Kidney (tissue), 22 donors: ENCODE measurements at places on chromosomes 13 and 19. TPM values are rescaled to one million over a fixed set of nuclear protein-coding genes. Genes with fewer than 3 reads are reported as not detected.

Gene DIAPH3
- total RNA-seq: 2.0 TPM

Gene F10
- 5.1 TPM for total RNA-seq

GRCh38 chr13:18943273-18943672 is 238.4 kb downstream of the TUBA3C start:
- no peak for DNase-seq

- peak; percentile 48 for DNase-seq
Observed at GRCh38 chr19:29260477-29261317, 47.7 kb upstream of the UQCRFS1 start.

Gene ZNF599
- total RNA-seq: 8.9 TPM

DNA sequence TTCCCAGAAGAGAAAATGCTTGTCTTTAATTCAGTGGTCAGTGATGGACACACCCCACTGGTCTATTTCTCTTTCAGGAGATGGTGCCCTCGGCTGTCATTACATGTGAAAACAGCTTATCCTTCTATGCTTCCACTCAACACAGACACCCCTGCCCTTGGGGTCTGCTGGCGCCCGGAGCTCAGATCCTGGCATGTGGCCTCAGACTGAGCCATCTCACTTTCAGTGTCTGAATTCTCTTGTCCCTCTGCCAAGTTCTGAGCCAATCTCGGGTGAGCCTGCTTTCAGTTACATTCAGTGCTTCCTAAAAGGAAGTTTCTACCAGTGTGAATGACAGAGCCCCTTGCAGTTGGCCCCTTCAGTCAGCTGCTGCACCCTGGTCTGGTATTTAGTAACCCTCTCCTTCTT is 293.6 kb downstream of the DNAJC15 start:
- DNase-seq: peak; percentile 21

GRCh38 chr13:25587326-25587980 is 215.7 kb downstream of the ATP8A2 start:
- no peak for DNase-seq

- DNase-seq: no peak
Observed at GRCh38 chr19:50602935-50603334, 34.7 kb upstream of the LRRC4B start.

Gene FFAR3
- not detected for total RNA-seq

Gene C19orf33
- total RNA-seq: 43.9 TPM

DNA sequence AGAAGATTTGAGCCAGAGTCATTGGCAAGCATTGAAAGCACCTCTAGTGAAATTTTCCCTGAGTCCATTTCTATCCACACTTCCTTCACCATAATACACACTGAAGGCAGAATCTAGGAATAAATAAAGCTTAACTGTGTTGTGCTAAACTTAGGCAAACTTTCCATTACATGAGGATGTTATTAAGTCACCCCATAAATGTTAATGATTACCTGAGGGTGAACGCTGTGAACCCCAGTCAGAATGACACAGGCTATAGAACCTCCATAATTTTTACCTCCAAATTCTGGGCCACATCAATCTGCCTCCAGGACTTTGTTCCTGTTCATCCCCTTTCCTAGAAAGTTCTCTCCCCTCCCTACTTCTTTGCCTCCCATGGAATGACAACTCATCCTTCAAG is 71.0 kb downstream of the RAP2A start:
- DNase-seq: no peak

Gene ZNF611
- total RNA-seq: 42.7 TPM

DNA sequence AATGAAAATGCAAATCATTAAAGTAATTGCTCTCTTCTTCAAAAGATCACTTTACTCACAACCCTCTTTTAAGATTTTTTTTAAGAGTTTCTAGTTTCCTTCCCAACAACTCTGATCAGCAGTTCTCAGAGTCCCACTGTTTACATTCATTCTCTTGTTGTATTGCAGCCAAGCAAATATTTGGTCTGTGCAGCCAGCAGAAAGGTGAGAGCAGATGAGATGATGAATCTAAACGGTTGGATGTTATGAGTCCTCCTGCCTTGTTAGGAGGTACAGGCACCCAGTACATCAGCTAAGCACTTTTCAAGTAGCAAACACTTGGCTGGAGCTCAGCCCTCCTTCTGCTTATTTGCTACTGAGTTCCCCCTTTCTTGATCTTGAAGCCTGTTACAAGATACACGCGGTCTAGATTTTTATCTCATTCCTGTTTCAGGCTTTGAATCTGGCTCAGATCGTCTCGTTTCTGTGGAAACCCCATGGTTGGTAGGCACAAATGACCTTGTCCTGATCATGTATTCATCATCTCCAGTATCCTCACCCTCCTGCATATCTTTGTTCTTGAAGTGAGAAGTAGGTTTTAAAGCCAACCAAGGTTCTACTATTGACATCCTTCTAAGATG is 300.7 kb downstream of the DCT start:
- no peak for DNase-seq

Gene LILRB3
- total RNA-seq: 10.0 TPM

Gene VSIG10L
- 1.8 TPM for total RNA-seq

Gene ZNF468
- total RNA-seq: 21.1 TPM

Gene FOSB
- total RNA-seq: 0.98 TPM

DNA sequence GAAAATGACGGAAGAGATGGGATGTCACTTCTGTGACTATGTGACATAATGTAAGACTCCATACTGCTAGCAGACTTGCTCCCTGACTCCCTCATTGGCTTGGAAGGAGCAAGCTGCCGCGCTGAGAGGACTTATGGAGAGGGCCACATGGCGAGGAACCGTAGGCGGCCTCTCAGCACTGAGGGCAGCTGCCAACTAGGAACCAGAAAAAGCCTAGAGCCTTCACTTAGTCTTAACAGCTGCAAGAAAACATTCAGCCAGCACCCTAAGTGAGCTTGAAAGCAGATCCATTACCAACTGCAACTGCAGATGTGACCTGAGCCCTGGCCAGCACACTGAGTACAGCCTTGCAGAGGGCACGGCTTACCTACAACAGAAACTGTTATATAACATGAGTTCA is 33.9 kb downstream of the USP12 start:
- no peak for DNase-seq

GRCh38 chr19:31118287-31118955 is 230.8 kb downstream of the TSHZ3 start:
- no peak for DNase-seq

- DNase-seq: peak; percentile 80
Observed at GRCh38 chr19:19053508-19054314, 10.1 kb upstream of the SLC25A42 start.

GRCh38 chr19:2575734-2576481 is 100.0 kb downstream of the GADD45B start:
- no peak for DNase-seq

- peak; percentile 86 for DNase-seq
Observed at GRCh38 chr13:110236831-110237261, 70.1 kb downstream of the COL4A1 start.

GRCh38 chr19:11435833-11436313 is 438 bp downstream of the PRKCSH start:
- DNase-seq: peak; percentile 81

DNA sequence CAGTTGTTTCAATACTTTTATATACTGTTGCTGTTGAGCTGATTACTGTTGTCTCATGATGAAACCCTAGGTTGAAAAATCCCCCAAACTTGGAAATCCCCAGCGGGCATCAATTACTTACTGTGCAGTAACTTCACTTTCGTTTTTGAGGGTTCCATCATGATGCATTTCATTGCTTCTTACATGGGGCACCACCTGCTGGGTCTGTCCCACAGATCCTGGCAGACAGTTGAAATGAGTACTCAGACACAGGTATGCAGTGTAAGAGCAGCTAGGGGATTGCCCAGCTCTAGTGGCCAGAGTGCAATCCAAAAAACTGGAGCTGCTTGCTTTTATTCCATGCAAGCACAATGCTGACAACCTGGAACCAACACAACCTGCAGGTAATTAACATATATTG is 132.5 kb upstream of the ZNF91 start:
- no peak for DNase-seq

Gene SPIB
- total RNA-seq: 1.1 TPM

GRCh38 chr13:32323912-32324311 is 8.6 kb downstream of the BRCA2 start:
- DNase-seq: no peak

Gene AP2A1
- 70.0 TPM for total RNA-seq

Gene CD79A
- 11.0 TPM for total RNA-seq

DNA sequence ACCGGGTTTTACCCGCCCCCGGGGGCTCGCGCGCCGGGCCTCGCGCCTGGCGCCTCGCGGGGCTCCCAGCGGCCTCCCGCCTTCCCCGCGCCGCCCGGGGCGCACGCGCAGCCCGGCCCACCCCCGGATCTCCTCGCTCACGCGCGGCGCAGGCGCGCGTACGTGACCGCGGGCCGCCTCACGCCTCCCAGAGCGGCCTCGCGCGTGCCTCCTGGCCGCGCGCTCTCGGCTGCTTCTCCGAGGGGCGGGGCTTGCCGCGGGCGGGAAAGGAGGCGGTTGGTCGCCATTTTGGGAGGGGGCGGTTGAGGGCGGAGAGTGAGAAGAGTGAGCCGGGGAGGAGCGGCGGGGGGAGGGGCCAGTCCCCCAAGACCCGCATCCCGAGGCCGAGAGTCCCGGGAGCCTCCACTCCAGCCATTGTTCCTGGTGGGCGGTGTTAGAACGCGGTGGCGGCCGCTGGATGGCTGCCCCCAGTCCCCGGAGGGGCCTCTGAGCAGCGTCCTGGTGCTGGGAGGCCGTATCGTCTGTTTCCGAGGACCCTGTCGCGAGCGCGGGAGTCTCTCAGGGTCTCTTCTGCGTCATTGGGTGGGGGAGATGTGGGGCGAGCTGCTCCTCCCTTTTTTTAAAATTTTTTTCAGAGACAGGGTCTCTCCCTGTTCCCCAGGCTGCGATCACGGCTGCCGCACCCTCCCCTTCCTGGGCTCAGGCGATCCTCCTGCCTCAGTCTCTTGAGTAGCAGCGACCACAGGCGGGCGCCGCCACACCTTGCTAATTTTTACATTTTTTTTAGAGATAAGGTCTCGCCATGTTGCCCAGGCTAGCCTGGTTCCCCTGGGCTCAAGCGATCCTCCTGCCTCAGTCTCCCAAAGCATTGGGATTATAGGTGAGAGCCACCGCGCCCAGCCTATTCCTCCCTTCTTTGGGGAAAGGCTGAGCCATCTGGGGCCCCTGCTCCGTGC is at the start of gene ZNF541:
Gene ZNF541, minus strand, starts transcription at position 78 of the 956 bp plus-strand sequence. CDS start 17,292 bp downstream, outside the sequence.
- peak; percentile 84 for DNase-seq

Gene CALR3
- not detected for total RNA-seq

Gene GET3
- 71.3 TPM for total RNA-seq

- DNase-seq: no peak
Observed at GRCh38 chr19:49297403-49297802, 27.6 kb downstream of the SLC6A16 start.

- no peak for DNase-seq
Observed at GRCh38 chr13:53066411-53066810, 37.8 kb downstream of the OLFM4 start.

DNA sequence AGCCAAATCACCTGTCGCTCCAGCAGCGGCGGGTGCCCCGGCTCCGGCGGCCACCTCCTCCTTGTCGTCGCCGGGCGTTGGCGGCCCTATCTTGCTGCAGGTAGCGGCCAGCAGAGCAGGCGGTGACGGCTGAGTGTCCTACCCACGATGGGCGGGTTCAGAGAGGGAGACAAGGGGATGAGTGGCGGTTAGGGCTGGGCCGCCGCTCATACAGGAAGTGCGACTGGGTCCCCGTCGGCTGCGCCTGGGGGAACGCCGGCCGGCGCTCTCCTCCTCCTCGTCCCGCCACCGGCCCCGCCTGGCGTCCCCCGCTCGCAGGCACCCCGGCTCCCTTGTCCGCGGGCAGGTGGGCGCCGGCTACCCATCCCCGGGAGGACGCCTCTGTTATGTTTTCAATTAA is 1692.0 kb downstream of the SLITRK5 start:
- DNase-seq: no peak

- DNase-seq: no peak
Observed at GRCh38 chr13:113499936-113500335, 9.4 kb upstream of the DCUN1D2 start.

DNA sequence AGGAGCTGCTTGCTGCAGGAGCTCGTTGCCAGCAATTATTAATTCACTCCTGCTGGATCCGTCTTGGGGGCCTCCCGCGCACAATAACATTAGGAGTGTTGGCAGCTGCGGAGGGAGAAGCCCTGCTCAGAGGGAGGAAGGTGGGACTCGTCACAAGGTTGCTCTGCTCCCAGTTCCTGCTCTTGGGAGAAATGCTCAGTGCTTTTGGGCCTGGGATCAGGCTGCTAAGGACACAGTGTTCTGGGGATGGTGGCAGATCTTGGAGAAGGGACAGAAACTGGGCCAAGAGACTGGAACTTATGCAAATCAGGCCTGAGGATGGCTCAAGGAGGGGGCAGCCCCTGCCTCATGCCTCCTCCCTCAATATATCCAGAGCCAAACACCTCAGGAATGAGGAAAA is 78.9 kb upstream of the OLFM4 start:
- DNase-seq: no peak

DNA sequence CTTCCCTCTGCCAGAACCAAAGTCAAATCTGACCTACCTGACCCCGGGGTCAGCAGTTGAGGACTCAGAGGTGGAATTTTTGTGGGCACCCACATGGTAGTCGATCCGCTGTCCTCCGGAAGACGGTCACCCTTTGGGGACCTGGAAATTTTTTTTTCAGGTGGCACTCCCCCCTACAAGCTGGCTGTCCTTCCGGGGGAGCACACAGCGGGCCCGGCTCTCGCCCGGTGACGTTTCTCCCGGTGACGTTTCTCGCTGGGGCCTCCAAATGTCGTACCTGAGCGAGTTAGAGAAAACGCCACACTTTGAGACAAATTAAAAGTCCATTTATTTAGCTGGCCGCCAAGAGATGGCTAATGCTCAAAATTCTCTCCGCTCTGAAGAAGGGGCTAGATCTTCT is 48.8 kb downstream of the ZFP14 start:
- no peak for DNase-seq

Gene IZUMO2
- not detected for total RNA-seq

DNA sequence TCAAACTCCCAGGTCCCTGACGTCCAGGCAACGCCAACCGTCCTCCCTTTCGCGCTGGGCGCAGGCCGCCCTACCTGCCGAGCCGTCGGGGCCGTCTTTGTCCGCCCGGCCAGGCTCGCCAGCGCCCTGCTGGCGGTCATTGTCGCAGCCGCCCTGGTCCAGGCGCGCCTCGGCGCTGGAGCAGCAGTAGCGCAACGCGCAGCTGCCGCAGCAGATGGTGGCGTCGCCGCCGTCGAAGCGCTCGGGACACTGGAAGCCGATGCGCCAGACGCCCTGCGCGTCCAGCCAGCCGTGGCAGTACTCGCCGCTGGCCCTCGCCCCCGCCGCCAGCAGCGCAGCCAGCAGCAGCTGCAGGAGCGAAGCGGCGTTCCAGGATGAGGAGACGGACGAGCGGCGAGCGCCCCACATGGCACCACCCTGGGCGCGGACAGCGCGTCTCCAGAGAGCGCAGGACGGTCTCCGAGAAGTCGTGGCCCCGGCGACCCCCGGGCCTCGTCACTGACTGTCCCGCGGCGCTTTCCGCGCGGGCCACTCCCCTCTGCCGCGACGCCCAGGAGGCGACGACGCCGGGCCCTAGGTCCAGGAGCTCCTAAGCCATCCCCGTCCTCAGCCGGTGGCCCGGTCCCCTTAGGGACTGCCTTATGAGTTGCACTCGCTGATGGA is 1.1 kb downstream of the SHISA2 start:
- peak; percentile 72 for DNase-seq
